ENCODE measurements at places on chromosomes 3 and 15.

- DNase-seq = no peak
Observed at GRCh38 chr3:23294770-23295387, 91.8 kb downstream of the UBE2E2 start.

GRCh38 chr3:11000528-11000927 is 8.0 kb downstream of the SLC6A1 start:
- no peak for DNase-seq

DNA sequence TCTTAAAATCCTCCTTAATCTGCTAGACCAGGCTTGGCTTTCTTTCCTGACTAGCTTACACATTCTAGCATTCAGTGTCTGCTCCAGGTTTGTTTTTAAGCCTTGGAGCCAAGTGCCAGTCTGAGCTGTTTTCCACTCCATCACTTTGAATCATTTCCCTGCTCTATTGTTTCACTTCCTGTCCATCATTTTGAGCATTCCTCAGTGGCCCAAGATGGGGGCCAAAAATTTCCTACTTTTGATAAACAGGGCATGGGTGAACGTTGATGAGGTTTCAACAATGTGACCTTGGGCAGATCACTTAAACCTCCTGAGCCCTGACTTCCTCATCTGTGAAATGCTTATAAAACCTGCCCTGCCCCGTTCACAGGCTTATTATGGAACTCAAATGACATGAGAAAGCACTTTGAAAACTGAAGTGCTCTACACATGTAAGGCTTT is 4.4 kb downstream of the CYP19A1 start:
- DNase-seq = peak; percentile 15

- no peak for DNase-seq
Observed at GRCh38 chr3:128859630-128860029, 19.8 kb upstream of the ACAD9 start.

DNA sequence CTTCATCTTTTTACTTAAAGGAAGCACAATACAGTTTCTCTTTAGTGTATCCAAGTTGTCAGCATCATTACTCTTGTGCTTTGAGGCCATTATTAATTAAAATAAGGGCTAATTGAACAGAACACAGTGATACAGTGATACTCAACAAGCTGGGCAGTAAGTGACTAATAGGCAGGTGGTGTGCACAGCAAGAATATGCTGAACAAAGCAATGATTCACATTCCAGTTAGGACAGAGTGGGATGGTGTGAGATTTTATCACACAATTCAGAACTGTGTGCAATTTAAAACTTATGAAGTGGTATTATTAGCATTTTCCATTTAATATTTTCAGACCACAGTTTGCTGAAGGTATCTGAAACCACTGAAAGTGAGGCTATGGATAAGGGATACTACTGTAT is 116.9 kb downstream of the PLOD2 start:
- DNase-seq = no peak

GRCh38 chr3:127711021-127711695 is 38.4 kb downstream of the ABTB1 start:
- no peak for DNase-seq

DNA sequence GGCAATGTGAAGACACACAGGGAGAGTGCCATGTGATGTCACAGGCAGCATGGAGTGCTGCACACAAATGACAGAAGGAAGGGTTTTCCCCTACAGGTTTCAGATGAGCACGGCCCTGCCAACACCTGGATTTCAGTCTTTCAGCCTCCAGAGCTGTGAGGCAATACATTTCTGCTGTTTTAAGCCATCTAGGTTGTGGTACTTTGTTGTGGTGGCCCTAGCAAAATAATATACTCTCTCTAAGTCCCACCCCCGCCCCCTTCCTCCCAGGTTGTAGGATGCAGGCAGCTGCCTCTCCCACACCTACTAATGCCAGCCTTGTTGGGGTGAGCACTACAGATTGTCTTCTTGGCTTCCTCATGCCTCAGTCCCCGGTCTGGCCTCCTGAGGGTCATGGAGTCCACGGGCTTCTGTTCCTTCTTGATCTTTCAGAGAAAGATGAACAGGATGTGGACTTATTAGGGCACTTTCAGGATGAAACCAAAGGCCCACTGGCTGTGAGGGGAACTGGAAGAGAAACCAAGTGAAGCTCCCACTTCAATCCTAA is 180.0 kb downstream of the CD47 start:
- DNase-seq = no peak

GRCh38 chr3:50299638-50299928 is 378 bp upstream of the HYAL3 start:
- DNase-seq = no peak

GRCh38 chr3:45366290-45366689 is 22.1 kb upstream of the LARS2 start:
- DNase-seq = no peak

DNA sequence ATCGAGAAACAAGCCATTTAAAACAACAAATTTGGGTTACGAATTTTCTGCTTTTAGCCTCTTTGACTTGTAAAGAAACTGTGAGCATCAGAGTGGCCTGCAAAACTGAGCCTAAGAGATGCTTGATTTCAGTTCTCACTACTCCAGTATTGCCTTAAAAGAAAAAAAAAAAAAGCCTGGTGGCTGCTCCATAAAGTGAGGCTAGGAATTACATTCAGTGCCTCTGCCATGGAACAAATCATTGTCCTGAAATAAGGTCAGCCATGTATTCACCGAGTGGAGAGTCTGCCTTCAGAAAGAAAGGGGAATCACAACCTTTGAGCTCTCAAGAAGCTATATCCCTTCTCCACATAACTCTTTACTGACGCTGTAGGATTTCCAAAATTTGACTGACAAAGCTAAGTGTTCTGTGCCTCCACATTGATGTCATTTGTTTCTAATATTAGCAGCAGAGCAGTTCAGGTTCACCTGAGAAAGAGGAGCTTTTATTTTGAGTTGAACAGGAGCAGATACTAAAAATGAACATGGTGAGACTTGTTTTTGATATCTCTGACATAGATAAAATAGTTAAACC is 137.3 kb downstream of the SSR3 start:
- DNase-seq = no peak

GRCh38 chr3:16313886-16314645 is 49.1 kb downstream of the OXNAD1 start:
- peak; percentile 19 for DNase-seq

- no peak for DNase-seq
Observed at GRCh38 chr3:66354001-66354400, 133.2 kb downstream of the SLC25A26 start.

- peak; percentile 97 for DNase-seq
Observed at GRCh38 chr3:121660356-121661171, at the start of gene HCLS1. TSS of gene HCLS1 (minus strand) at chr3:121660903. CDS start at chr3:121658347, 2,556 bp downstream.

DNA sequence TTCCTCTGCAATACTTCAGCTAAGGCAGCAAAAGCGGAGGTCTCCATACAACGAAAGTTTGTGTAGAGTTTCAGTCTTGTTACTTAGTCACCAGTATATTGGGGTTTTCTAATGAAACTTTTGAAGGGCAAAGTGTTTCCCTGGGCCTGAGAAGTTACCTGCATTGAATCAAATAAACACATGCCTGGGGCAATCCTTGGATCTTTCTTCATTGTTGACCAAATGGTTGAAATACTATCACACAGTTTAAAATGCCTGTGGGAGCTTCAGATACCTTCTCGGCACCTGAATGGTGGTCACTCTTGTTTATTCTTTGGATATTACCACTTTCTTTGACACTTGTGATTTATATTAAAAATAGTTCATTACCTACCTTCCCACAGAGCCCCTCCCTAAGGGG is 988 bp upstream of the CHSY1 start:
- DNase-seq = no peak

- DNase-seq = no peak
Observed at GRCh38 chr3:106610362-106610959, 741.6 kb upstream of the CBLB start.

DNA sequence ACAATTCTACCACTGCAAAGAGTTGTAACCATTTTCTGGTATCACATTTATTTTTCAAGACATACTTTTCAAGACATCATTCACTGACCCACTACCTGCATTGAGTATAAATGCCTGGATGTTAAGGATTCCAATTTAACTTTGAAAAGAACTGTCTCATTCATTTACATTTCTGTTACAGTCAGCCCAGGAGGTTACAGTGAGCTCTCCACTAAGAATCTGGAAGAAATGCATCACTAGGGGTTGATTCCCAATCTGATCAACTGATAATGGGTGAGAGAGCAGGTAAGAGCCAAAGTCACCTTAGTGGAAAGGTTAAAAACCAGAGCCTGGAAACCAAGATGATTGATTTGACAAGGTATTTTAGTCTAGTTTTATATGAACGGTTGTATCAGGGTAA is 81.0 kb downstream of the HHLA2 start:
- DNase-seq = no peak

GRCh38 chr3:152241142-152242017 is 27.3 kb upstream of the MBNL1 start:
- DNase-seq = peak; percentile 87

DNA sequence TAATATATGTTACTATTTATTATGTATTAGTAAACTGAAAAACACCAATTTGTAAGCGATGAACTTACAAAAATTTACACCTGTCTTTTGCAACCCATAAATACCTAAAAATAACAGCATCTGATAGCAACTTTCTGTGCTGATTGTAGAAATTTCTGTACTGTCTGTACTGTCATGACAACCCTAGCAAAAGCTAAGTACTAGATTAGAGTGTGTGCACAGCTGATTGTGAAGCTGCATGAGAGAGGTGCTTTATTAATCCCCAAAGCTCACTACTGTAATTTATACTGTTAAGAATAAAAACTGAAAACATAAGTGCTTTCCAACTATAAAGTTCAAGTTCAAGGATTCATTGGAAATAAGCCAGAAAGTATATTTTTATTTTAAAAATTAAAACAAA is 815 bp downstream of the BCL2A1 start:
- DNase-seq = no peak

- DNase-seq = no peak
Observed at GRCh38 chr15:75599401-75599800, 20.3 kb upstream of the PTPN9 start.

- no peak for DNase-seq
Observed at GRCh38 chr15:36024031-36024688, 478.2 kb upstream of the DPH6 start.

- DNase-seq = no peak
Observed at GRCh38 chr15:90230610-90231009, 3.1 kb downstream of the CIB1 start.

DNA sequence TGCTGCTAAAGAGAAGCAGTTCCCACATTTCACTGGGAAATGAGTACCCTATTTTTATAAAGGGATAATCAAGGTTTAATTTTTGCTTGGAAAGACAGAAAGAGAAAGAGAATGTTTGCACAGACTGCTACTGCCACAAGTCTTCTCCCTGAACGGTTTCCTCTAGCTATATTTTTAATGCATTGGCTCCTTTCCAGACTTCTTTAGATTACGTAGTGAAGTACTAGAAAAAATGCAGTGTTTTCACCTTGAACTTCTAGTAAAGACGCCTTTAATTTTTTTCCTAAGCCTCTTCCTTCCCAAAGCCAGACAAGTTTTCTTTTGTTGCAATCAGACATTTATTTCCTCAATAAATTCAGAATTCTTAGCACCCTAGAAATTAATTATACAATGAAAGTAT is 248.3 kb upstream of the CCDC54 start:
- no peak for DNase-seq

GRCh38 chr15:99412082-99412481 is 153.7 kb upstream of the MEF2A start:
- no peak for DNase-seq

DNA sequence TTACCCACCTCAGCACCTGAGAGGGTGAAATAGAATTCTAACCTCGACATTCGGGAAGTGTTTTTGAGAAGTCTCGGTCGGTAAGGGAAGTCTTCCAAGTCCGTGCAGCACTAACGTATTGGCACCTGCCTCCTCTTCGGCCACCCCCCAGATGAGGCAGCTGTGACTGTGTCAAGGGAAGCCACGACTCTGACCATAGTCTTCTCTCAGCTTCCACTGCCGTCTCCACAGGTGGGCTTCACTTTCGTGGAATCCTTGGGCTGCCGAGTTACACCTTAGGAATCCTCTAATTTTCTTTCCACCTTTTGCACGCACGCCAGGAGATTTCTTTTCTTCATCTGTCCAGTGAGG is 775 bp downstream of the CCNDBP1 start:
- DNase-seq = peak; percentile 36

Data from AML-193 (cell line).